ENCODE measurements at places on chromosomes 3 and 15. TPM values are rescaled to one million over a fixed set of nuclear protein-coding genes. Genes with fewer than 3 reads are reported as not detected.

GRCh38 chr3:5653426-5654143 lies 466.1 kb downstream of the EDEM1 start:
- DNase-seq: no peak

- no peak for DNase-seq
These were observed 19.3 kb upstream of the CHD2 start for GRCh38 chr15:92880796-92881195.

GRCh38 chr3:112718516-112718915 lies 77.6 kb upstream of the CCDC80 start:
- DNase-seq: no peak

DNA sequence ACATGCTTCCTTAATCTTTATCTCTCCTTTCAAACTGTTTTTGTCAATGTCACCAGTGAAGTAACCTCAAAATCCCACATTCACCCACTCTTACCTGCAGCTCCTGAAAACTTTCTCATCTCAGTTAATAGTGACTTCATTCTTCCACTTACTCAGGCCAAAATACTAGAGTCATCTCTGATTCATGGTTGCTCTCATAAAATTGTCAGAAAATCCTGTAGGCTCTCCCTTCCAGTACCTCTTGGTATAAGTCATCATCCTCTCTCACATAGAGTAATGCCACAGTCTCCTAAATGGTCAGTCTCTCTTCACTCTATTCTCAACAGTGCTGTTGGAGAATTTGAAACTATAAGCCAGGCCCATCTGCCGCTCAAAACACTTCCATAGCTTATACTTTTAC lies 34.9 kb upstream of the POU1F1 start:
- DNase-seq: no peak

GRCh38 chr3:170714562-170715535 lies 129.0 kb upstream of the SLC7A14 start:
- DNase-seq: no peak

DNA sequence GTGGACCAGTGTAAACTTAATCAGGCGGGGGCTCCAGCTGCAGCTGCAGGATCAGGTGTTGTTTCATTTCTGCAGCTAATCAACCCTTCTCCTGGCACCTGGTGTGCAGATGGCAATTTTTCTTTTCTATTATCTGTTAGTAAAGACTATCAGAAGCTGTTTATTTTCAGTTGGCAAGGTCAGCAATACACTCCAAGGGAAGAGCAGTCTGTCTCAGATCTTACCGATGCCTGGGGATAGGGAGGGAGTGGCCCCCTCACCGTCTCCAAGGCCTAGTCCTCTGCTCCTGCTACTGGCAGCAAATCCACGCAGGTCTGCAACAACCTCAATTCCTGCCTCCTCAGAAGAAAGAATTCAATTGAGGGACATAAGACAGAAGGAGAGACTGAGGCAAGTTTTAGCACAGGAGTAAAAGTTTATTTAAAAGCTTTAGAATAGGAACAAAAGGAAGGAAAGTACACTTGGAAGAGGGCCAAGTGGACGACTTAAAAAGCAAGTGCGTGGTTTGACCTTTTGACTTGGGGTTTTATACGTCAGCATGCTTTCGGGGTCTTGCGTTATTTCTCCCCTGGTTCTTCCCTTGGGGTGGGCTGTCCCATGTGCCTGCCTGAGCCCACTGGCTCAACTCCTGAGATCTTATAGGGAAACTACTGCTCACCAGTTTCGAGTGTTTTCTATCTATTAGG lies 9.2 kb downstream of the CCRL2 start:
- DNase-seq: peak; percentile 37

Gene TTLL13
- total RNA-seq: 0.41 TPM

DNA sequence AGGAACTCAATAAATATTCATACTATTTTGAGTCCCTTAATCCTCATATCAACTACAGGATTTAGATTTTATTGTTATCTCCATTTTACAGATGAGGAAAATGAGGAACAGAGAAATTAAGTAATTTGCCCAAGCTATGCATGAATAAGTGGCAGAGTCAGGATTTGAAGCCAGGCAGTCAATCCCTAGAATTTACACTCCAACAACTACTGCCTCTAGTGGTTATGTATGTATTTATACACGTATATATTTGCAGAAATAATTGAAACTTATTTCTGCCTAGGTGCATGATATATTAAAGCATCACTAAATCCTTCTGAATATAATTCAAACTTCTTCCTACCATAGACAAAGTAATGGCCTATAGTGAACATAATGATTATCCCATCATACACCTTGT lies 137.4 kb downstream of the SERPINI1 start:
- DNase-seq: no peak

Gene ZNF774
- total RNA-seq: 1.9 TPM

Gene FETUB
- not detected for total RNA-seq

Gene MED12L
- total RNA-seq: 2.1 TPM

All from activated naive CD8-positive, alpha-beta T cell treated with anti-CD3 and anti-CD28 coated beads for 36 hours (primary cell).